Stimulated activated CD8-positive, alpha-beta memory T cell treated with anti-CD3 and anti-CD28 coated beads, Interleukin-15, amount 100 ng/mL, for 48 hours (primary cell): ENCODE measurements at places on chromosomes 13 and 19.

- DNase-seq, result no peak
These were observed 103.8 kb downstream of the TNFRSF19 start for GRCh38 chr13:23673867-23674605.

GRCh38 chr19:48290401-48290770, 20.5 kb downstream of the ZNF114 start:
- DNase-seq, result no peak

DNA sequence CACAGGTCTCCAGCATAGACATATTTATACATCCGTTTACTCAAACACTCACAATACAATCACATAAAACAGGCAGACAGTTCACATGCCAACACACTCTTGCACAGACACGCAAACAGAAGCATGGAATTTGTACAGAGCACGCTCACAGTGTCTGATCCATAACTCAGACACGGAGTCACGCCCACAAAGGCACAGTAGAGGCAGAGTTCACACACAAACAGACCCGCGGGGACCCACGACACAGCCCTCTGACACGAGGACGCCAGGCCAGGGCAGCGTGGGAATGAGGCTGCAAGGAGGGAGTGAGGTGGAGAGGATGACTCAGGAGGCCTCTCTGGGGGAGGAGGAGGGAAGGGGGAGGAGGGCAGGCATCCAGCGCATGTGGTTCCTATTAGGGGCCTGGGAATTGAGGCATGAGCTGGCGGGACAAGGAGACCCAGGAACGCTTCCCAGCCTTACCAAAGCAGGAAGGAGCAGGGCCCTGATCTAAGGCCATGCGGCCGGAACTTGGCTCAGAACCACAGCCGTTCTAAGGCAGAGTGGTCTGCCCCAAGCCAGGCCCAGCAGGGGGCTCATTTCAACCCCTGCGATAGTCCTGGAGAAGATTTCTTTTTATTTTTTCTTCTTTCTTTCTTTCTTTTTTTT, 9.1 kb upstream of the OLFM2 start:
- DNase-seq, result no peak

DNA sequence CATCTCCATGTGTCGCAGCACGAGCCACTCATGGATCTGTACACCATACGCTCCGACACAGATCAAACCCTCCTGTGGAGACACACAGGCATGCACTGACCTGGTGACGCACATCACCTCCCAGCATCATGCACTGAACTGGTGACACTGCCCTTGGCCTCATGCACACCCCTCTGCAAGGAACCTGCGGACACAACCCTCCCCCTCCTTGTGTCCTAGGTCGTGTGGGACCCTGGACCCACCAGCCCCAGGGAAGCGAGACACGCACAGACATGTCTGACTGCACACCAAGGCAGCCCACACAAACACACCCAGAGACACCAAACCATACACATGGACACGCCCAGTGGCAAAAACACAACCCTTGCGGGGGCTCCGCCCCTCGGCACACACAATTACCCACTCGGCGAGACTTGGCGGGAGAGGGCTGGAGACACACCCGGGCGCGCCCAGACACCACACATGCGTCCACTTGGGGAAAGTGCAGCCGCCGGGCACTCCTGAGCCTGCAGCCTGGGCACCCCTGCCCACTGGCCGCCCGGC, 2.0 kb upstream of the KCNN4 start:
- DNase-seq, result no peak

- no peak for DNase-seq
These were observed 207.2 kb upstream of the SPRY2 start for GRCh38 chr13:80547885-80548825.

- no peak for DNase-seq
These were observed 16.9 kb upstream of the TEX29 start for GRCh38 chr13:111303559-111303958.

- DNase-seq, result no peak
These were observed 7.6 kb downstream of the CALM3 start for GRCh38 chr19:46608581-46609345.

DNA sequence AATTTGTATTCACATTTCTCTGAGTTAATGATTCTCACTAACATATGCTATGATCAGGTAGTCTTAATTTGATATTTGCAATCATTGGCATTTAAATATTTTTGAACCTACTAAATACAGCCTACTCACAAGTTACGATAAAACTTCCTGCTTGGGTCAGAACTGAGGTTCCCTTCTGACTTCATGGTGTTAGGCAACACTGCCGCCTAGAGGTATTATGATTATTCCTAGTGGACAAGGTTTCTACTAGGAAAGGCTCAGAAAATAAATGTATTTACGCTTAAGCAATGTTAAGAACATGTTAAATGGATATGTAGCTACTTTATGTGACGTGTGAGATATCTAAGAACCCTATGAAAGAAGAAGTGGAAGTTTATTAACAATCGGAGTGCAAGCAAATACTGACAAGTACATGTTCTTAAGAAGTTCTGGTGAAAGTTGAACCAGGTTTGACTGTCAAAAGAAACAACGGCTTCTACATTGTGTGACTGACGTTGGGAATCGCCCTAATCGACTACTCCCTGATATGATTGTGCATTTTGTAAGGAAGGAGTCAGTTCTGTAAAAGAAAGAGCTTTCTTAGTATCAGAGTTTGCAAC, 1395.8 kb downstream of the SLITRK5 start:
- DNase-seq, result no peak

DNA sequence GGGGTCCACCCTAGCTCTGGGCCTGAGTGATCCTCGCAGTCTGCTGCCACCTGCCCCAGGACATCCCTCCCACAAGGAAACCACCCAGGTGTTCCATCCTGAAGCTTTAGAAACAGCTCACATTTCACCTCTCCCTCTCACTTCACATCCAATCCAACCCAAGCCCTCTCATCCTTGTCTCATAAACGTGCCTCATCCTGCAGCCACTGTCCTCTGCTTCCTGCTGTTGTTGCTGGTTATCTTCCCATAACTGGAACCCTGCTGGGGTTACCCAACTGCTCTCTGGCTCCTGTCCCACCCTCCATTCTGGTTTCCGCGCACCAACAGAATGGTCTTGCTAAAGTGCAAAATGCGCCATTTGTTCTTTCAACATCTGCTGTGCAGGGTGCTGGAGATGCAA, 59.7 kb upstream of the MTIF3 start:
- no peak for DNase-seq

DNA sequence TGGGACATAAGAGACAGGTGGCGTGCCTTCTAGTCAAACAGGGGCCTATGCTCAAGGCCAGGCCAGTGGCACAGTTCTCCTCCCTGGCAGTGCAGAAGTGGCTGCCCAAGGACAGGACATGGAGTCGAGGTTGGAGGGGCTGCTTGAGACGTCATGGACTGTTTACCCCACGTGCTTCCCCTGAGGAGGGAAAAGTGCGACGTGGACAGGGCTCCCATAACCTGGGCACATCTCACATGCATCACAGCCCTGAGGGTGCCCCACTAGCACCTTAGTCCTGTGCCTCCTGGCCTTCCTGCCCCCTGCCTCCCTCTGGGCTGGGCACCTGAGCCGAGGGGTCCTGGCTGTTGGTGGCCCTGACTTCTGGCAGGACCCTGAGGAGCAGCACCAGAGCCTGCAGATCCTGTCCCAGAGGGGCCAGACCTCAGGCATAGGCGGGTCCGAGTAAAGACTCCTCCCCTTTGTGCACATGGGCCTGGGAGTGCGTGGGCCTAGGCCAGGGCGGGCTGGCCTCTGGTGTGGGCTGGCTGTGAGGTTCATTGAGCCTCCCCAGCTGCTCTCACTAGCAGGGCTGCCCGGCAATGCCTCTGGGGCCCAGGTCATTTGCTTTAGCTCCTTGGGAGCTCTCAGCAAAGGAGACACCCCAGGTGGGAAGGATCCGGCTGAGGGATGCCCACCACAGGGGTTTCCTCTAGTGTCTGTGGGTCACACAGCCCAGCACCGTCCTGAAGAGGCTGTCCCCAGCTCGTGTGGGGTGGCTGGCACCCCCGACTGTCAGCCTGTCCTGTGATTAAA, 65.7 kb downstream of the CEBPG start:
- no peak for DNase-seq

DNA sequence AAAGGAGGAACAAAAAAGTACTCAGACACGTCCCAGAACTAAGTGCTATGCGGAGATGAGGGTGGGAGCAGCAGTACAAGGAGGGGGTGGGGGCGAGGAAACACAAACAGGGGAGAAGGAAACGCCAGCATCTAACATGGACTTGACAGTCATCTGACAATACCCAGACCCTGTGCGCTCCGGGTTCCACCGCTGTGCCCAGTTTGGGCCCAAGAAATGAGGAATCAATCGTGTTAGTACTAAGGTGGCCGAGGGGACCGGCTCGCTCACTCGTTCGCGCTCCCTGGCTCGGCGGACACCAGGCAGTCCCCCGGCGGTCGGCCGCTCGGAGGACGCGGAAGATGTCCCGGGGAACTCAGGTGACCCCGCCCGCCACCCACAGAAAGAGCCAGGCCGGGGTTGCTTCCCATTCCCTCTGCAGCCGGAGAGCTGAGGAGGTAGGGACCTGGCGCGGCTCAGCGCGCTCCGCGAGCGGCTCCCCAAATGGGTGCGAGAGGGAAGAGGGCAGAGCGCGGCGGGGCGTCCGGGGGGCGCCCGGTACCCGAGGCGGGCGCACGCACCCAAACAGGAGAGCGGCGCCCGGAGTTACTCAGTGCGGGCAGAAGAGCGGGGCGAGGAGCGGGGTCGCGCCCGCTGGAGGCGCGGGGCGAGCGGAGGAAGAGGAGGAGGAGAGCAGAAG, 616 bp downstream of the TSHZ3 start:
- no peak for DNase-seq
